Smooth muscle cell of the umbilical artery (primary cell): ENCODE measurements at places on chromosomes 7 and 10. TPM values are rescaled to one million over a fixed set of nuclear protein-coding genes. Genes with fewer than 3 reads are reported as not detected.

The CYP2E1 gene
- total RNA-seq = 0.60 and 0.89 TPM in 2 replicates

The PNLIPRP1 gene
- not detected in 2 replicates for total RNA-seq

The MMP21 gene
- total RNA-seq = under 0.01 TPM in 1 of 2 replicates, not detected in the other

The IGFBP1 gene
- not detected in 2 replicates for total RNA-seq

The ABCB1 gene
- total RNA-seq = 0.05 TPM in 1 of 2 replicates, not detected in the other

The ADAM12 gene
- 360 and 389 TPM in 2 replicates for total RNA-seq

The HTRA1 gene
- total RNA-seq = 227 and 344 TPM in 2 replicates

The GET4 gene
- total RNA-seq = 17.5 and 24.7 TPM in 2 replicates
